ENCODE measurements at places on chromosomes 7 and 10.
A peak's percentile ranks its signal among the peaks of the same experiment; 100 is the strongest.

GRCh38 chr7:47683485-47683898 lies 101.6 kb upstream of the TNS3 start:
- no peak for DNase-seq

GRCh38 chr10:43734716-43735115 lies 86.0 kb upstream of the ZNF32 start:
- no peak for DNase-seq

DNA sequence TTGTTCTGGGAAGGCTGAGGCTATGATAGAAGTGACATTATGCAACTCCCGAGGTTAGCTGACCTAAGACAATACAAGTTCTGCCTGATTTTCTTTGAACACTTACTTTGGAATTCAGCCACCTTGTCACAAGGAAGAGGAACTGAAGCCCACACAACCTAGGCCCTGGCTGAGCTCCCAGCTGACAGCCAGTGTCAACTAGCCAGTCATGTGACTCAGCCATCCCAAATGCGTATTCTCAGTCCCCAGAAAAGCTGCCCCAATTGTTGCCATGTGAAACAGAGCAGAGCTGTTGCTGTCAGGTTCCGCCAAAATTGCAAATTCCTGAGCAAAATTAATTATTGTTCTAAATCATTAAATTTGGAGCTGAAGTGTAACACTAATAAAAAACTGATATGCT lies 1010.0 kb downstream of the XPNPEP1 start:
- DNase-seq: no peak

DNA sequence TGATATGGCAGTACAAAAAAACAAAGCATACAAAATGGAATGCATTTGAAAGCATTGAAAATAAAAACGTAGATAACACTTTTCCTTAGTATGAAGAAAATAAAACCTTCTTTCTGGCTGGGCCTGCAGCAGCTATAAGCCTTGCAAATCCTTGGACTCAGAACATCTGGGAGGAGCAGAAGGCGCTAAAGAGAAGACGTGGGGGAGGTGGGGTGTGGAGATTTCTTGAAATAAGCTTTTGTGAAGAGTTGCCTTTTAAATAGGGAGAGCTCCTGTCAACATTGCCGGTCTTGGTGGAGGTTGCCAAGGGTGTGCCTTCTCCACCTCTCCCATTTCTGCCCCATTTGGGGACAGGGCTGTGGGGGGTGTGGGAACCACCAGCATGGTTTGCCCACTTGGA lies 128.7 kb downstream of the TMEM178B start:
- DNase-seq: no peak

DNA sequence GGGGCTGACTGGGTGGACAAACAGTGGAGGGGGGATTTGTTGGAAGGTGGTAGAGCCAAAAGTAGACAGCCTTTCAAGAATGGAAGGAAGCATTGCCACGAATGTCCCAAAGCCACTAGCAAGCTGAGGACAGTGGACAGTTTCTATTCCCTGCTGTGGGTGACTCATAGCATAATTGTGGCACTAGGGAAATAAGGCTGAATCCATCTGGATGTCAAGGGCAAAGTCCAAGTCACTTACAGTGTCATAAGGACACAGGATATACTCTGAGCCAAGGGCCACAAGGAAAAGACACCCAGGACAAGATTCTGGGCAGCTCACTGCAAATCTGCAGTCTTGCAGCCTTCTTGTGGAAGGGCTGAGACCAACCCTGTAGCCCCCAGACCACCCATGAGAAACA lies 79.7 kb downstream of the FRMPD2 start:
- no peak for DNase-seq

DNA sequence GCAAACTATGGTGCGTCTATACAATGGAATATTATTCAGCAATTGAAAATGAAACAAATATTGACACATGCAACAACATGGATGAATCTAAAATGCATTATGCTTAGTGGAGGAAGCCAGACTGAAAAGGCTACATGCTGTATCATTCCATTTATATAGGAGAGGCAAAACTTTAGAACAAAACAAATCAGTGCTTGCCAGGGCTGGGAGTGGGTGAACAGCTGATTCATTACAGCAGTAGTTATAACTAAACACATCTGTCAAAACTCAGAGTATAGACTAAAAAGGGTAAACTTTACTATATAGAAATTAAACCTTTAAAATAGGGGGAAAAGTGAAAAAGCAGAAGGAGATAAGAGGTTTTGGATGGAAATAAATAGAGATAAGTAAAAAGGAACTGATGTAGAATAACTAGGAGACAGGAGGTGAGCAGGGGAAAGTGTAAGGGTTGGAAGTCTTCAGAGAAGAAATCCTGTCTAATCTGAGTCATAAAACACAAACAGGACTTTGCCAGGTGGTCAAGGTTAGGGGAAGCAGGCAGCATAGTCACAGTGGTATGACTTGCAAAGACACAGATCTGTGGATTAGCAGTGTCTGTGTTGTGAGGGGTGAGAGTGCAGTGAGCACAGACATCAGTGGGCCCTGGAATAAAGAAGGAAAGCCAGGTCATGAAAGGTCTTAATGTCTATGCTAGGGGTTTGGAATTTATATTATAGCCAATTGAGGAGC lies 349.8 kb downstream of the PHTF2 start:
- no peak for DNase-seq

DNA sequence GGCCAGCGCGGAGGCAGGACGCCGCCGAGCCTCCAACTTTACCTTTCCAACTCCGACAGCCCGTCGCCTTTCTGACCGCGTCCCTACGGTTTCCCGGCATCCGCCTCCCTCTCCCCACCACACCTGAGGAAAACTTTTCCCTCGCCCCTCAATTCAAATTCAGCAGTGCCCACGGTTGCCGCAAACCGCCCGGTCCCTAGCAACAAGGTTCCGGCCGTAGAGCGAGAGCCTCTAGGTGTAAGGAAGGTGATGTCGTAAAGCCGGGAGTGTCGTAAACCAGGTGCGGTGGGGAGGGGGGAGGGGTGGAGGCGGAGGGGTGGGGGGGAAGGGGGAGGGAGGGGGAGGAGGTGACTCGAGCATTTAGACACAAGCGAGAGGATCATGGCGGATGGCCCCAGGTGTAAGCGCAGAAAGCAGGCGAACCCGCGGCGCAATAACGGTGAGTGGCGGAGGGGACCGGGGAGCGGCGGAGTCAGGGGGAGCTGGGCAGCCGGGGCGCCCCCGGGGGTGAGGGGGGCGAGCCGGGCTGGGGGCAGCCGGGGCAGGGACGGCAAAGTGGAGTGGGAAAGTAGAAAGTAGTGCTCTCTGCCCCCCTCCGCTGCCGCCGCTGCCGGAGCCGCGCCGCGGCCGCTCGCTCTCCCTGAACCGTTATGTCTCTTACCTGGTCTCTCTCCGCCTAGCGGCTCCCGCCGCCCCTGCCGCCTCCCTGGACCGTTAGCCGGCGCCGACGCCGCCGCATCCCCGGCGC lies at the start of gene ZEB1:
ZEB1 (plus strand) TSS at position 363 of the 748 bp plus-strand sequence; CDS start at position 382, 19 bp downstream.
- DNase-seq: peak; percentile 79

- DNase-seq: no peak
These were observed 5.1 kb downstream of the UBE2H start for GRCh38 chr7:129947701-129948100.

- DNase-seq: no peak
These were observed 149.7 kb upstream of the EEPD1 start for GRCh38 chr7:36003343-36003742.

DNA sequence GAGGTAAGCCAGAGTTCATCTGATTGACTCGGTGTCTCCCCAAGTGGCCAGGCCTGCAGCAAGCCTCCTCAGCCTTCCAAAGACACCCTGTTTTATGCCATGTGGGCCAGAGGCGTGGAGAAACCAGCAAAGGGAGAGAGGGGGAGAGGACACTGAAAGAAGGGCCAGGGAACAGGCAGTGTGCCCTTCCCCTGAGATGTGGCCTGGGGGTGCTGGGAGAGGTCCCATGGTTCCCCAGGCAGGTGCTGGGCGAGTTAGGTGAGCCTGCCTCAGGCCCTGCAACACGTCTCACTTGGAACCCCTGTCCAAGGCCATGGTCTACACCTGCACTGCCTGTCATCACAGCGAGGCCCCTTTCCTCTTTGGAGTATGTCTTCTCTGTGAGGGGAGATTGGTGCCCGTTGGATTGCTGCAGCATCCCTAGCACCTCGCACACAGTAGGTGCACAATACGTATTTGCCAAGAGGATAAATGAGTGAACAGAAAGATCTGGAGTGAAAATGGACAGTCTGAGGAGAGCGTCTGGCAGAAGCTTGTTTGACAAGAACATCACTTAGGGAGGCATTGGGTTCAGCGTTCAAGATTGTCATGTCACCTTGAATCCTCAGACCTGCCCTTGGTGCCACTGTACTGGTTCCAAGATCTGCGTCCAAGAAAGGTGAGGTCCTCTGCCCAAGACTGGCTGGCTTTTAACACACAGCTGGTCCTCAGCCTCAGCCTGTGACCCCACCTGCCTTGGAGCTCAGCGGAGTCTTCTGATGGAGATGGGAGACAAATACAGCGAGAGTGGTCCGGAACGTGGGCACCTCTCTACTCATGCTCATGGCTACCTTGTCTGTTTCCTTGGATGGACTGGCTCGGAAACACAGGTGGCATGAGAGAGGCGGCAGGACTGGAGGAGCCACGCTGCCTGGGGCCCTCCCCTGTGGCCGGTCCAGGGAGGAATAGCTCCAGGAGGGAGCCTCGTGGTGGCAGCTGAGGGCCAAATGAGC lies 39.8 kb upstream of the NUB1 start:
- no peak for DNase-seq

- no peak for DNase-seq
These were observed 143.8 kb downstream of the RSU1 start for GRCh38 chr10:16673443-16673842.

GRCh38 chr7:73702665-73703064 lies 16.8 kb downstream of the STX1A start:
- DNase-seq: no peak

GRCh38 chr10:68489919-68490318 lies 18.1 kb upstream of the DNA2 start:
- DNase-seq: no peak

- no peak for DNase-seq
These were observed 76.0 kb downstream of the PLXDC2 start for GRCh38 chr10:19892270-19892669.

- no peak for DNase-seq
These were observed 258.0 kb downstream of the CELF2 start for GRCh38 chr10:11275651-11276050.

- DNase-seq: no peak
These were observed at the start of gene SCART1 for GRCh38 chr10:133453516-133454203. SCART1 (plus strand) TSS chr10:133453945; CDS start chr10:133453998, 53 bp downstream.

GRCh38 chr7:100415448-100415847 lies 13.1 kb downstream of the ZCWPW1 start:
- DNase-seq: no peak

DNA sequence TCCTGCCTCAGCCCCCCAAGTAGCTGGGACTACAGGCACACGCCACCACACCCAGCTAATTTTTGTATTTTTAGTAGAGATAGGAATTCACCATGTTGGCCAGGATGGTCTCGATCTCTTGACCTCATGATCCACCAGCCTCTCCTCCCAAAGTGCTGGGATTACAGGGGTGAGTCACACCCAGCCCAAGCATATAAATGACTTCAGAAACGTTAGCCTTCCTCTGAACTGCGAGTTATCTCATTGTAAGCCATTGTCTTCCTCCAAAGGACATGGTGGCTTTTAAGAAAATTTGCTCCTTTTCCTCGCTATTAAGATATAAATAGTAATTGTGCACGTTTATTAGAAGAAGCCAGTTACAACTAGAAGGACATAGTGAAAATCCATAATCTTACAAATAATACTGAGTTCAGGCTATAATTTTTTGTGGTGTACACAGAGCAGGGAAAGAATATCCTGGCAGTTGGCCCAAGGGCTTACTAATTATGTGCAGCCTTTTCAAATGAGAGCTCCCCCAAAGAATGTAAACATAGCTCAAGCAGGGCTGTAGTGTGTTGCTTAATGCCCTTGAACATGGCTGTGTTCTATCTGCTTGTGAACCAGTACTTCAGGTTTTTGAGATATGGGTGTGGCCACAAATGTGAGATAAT lies 495.8 kb downstream of the PARD3 start:
- DNase-seq: no peak

DNA sequence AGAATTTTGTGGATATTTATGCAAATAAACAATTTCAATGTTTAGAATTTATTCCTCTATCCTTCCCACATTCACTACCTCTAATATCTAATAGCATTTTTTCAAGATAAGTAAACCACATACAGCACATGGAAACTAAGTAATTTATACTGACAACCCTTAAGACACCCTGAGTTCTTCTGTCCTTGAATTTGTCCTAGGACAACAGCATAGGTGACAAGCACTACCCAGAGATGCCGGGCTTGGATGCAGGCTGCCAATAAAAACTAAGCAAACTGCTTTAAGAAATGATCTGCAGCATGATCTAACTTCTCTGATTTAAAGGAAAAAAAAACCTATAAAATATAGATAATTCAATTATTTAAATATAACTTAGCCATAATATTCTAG lies 22.7 kb downstream of the NT5C3A start:
- DNase-seq: no peak

- no peak for DNase-seq
These were observed 107.4 kb downstream of the SEMA3D start for GRCh38 chr7:85079434-85079833.

DNA sequence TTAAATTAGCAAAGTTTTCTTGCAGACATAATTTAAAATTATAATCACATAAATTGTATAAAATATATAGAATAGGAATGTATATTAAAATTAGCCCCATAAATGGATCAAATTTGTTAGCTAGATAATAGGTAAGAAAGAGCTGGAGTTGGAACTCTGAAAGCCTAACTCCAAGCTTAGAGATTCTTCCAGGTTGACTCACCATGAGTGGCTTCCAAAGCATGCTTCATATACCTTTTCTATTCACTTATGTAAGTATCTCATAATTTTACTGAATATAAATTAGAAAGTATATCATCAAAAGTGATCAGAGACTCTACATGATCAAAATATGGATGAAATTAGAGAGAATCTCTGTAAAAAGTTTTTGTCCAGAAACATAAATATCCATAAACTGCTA lies 320.7 kb upstream of the MAGI2 start:
- DNase-seq: no peak

GRCh38 chr7:116802746-116803152 lies 59.6 kb upstream of the CAPZA2 start:
- DNase-seq: peak; percentile 3

GRCh38 chr10:73873142-73873837 lies 1.1 kb downstream of the CAMK2G start:
- no peak for DNase-seq

DNA sequence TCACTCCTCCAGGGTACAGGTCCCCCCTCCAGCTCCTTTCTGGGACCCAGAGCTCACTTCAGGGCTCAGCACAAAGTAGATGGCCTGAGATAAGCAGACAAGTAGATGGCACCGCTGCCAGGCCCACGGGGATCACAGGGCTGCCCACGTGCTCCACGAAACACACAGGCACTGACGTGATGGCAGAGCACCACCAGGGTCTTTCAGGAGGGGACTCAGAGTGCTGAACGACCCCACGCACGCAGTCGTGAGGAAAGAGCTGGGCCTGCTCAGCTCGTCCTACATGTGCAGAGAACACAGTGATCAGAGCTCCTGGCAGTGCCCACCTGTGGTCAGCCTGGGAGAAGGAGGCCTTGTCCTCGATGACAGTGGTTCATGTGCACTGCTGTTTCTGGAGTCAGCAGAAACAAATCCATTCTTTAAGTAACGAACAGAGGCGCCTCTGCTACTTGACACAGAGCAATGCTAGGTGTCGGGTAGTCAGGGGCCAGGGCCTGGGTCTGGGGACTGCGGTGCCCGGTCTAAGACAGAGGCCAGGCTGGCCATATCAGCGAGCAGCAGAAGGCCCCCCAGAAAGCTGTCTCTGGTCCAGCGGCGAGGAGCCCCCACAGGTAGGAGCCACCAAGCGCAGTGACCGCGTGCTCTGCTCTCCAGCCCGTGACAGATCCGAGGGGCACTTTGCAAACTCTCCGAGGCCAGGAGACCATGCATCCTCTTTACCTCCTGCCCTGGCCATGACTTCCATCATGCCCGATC lies 129.8 kb upstream of the FAM20C start:
- no peak for DNase-seq

GRCh38 chr7:5213286-5213645 lies 23.2 kb downstream of the WIPI2 start:
- no peak for DNase-seq
